ENCODE measurements at places on chromosomes 12 and 14. TPM values are rescaled to one million over a fixed set of nuclear protein-coding genes. Genes with fewer than 3 reads are reported as not detected.

The ATP5MC2 gene
- total RNA-seq = 477 TPM

The HOXC12 gene
- not detected for total RNA-seq

The IGFBP6 gene
- total RNA-seq = 18.3 TPM

The OVCH1 gene
- total RNA-seq = 0.12 TPM

The SLCO1B3 gene
- not detected for total RNA-seq

The KRT75 gene
- total RNA-seq = not detected

The WNT5B gene
- total RNA-seq = 0.52 TPM

The NELL2 gene
- total RNA-seq = 0.31 TPM

The SLC6A12 gene
- 0.64 TPM for total RNA-seq

The ABCD2 gene
- 6.7 TPM for total RNA-seq

The INSM2 gene
- not detected for total RNA-seq

The KRT77 gene
- total RNA-seq = not detected

DNA sequence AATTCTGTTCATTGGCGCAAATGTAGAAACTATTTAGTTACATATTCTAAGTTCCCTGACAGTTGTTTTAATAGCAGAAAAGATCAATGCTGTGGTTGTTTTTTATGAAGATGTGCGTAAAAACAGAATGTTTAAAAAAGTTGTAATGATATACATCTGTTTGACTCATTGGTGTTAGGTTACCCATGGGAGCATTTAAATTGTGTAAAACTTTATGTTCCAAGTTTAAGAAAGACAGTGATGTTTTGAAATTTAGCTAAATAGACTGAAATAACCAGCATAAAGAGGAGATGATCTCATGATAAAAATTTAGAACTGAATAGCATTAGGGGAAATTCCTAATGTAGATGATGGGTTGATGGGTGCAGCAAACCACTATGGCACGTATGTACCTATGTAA lies 3.6 kb downstream of the PELI2 start:
- H3K36me3 ChIP-seq = no peaks in the 10 kb centered on the region
- DNase-seq = no peak
- no peak overlapping the region for H3K4me3 ChIP-seq
- no peaks in the 10 kb centered on the region for H3K27me3 ChIP-seq

DNA sequence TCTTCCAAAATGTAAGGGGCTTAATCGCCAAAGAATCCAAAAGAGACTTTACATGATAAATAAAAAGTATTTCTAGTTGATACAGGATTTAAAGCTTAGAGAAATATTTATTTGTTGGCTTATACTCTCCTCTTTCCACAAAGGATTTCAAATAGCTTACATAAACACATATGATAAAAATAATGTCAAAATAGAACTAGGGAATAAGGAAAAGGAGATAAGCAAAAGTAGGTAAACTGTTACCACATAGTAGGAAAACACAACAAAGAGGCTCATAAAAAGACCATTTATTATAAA lies 387.0 kb downstream of the EGLN3 start:
- no peaks in the 10 kb centered on the region for H3K36me3 ChIP-seq
- DNase-seq = no peak
- H3K27ac ChIP-seq = no peak overlapping the region
- H3K4me3 ChIP-seq = no peak overlapping the region

GRCh38 chr12:62328296-62328921 lies 68.2 kb downstream of the USP15 start:
- no peak overlapping the region for H3K27ac ChIP-seq
- no peaks in the 10 kb centered on the region for H3K36me3 ChIP-seq
- H3K4me1 ChIP-seq = peaks cover 4% of the 10 kb centered on the region

- no peaks in the 10 kb centered on the region for H3K4me1 ChIP-seq
- H3K36me3 ChIP-seq = no peaks in the 10 kb centered on the region
- H3K4me3 ChIP-seq = no peak overlapping the region
- no peak for DNase-seq
- peaks cover 66% of the 10 kb centered on the region for H3K27me3 ChIP-seq
Measured at GRCh38 chr12:132373901-132374611, 44.7 kb upstream of the GALNT9 start.

DNA sequence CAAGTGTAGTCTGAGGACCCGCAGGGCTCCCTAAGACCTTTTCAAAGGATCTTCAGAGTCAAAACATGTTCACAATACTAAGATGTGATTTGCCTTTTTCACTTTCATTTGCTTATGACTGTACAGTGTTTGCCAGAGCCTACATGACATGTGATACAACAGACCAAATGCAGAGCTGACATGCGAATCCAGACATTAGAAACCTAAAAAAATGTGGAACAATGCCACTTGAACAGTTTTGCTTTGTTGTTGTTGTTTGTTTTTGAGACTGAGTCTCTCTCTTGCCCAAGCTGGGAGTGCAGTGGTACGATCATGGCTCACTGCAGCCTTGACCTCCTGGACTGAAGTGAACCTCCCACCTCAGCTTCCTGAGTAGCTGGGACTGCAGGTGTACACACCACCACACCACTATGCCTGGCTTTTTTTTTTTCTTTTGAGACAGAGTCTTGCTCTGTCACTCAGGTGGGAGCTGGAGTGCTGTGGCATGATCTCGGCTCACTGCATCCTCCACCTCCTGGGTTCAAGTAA lies 5.3 kb upstream of the RAB35 start:
- DNase-seq = no peak
- H3K27ac ChIP-seq = no peak overlapping the region
- no peak overlapping the region for H3K4me3 ChIP-seq
- no peaks in the 10 kb centered on the region for H3K27me3 ChIP-seq
- peaks cover 2% of the 10 kb centered on the region for H3K36me3 ChIP-seq

DNA sequence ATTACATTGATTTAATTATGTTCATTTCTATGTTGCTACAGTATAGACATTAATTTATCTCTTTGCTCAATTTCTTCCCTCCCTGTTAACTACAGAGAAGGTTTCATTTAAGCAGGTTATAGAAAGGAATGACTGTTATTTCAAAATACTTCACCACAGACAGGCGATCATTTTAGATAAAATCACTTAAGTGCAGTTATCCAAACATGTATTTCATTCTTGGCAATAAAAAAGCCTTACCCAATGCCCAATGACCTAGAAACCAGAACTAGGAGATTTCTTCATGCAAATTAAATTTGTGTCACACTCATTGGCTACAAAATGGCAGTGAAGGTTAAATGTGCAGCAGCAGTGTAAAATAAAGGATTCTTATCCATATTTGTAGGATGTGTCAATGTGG lies 266.4 kb downstream of the KCNH5 start:
- no peak for DNase-seq
- no peaks in the 10 kb centered on the region for H3K36me3 ChIP-seq
- H3K4me3 ChIP-seq = no peak overlapping the region
- H3K27me3 ChIP-seq = no peaks in the 10 kb centered on the region
- no peaks in the 10 kb centered on the region for H3K4me1 ChIP-seq

DNA sequence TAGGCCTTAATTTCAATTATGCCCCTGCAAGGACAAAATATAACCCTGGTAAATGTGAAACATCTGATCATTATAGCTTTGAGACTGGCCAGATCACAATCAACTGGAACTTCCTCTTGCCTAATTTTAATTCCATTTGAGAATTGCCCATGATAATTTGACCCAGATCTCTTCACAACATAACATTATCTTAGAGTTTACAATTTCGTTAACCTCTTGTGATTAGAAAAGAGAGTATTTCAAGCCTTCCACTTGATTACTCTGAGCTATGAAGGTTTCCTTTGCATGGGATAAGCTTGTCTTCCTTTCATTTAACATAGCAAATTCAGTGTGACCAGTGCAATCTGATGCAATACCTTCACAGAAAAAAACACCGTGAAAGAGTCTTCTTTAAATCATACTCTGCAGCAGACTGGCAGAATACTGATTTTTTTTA lies 143.6 kb downstream of the DUSP6 start:
- H3K4me1 ChIP-seq = peaks cover 10% of the 10 kb centered on the region
- H3K27ac ChIP-seq = no peak overlapping the region
- no peaks in the 10 kb centered on the region for H3K27me3 ChIP-seq
- no peak overlapping the region for H3K4me3 ChIP-seq
- DNase-seq = no peak
- H3K36me3 ChIP-seq = no peaks in the 10 kb centered on the region

GRCh38 chr14:99576761-99577705 lies 27.0 kb downstream of the CCDC85C start:
- no peaks in the 10 kb centered on the region for H3K27me3 ChIP-seq
- no peak for DNase-seq
- peak overlapping the region; percentile 55 for H3K27ac ChIP-seq
- no peak overlapping the region for H3K4me3 ChIP-seq

- no peaks in the 10 kb centered on the region for H3K4me1 ChIP-seq
- H3K4me3 ChIP-seq = no peak overlapping the region
- H3K27ac ChIP-seq = no peak overlapping the region
- no peaks in the 10 kb centered on the region for H3K36me3 ChIP-seq
- no peaks in the 10 kb centered on the region for H3K27me3 ChIP-seq
Measured at GRCh38 chr12:2311020-2311778, 258.4 kb downstream of the CACNA1C start.

DNA sequence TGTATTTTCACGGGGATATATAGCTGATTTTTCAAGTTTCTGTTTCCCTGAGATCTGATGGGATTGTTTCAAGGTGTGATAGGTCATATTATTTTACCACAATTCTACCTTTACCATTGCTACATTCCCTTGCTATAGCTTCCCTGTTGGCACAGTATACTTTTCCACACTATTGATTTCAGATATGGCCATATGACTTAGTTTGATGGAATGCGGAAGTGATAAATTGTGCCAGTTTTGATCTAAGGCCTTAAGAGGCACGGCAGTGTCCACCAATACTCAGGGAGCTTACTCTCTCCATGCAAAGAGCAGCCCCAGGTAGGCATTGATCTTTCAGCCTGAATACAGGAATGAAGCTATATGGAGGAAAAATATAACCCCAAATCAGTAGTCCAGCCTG lies 315.7 kb downstream of the SLC16A7 start:
- no peaks in the 10 kb centered on the region for H3K27me3 ChIP-seq
- no peak overlapping the region for H3K4me3 ChIP-seq
- DNase-seq = no peak
- H3K4me1 ChIP-seq = no peaks in the 10 kb centered on the region

GRCh38 chr12:96238336-96239047 lies 44.3 kb downstream of the ELK3 start:
- peak; percentile 55 for DNase-seq
- H3K27ac ChIP-seq = peak overlapping the region; percentile 83
- H3K36me3 ChIP-seq = peaks cover 5% of the 10 kb centered on the region
- H3K27me3 ChIP-seq = no peaks in the 10 kb centered on the region

DNA sequence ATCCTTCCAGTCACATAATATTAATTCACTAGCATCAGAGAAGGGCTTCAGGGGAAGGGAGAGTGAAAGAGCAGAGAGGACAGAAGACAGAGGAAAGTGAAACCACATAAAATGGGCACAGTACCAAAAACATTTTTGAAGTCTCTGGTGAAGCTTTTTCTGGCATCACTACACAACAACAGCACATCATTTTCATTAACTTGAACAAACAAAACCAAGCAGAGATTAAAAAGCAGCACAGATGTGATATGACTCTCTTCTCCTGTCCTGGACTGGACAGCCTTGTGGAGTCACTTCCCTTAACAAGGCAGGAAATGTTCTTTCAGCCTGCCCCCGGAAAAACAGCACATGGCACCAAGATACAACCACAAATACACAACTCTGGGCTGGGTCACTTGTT lies 112.0 kb downstream of the TSPAN8 start:
- no peaks in the 10 kb centered on the region for H3K36me3 ChIP-seq
- no peaks in the 10 kb centered on the region for H3K4me1 ChIP-seq
- no peak for DNase-seq
- no peaks in the 10 kb centered on the region for H3K27me3 ChIP-seq

- no peak for DNase-seq
- no peak overlapping the region for H3K27ac ChIP-seq
- no peaks in the 10 kb centered on the region for H3K4me1 ChIP-seq
- H3K36me3 ChIP-seq = no peaks in the 10 kb centered on the region
- H3K27me3 ChIP-seq = no peaks in the 10 kb centered on the region
Measured at GRCh38 chr12:43105426-43105981, 446.5 kb downstream of the ADAMTS20 start.

GRCh38 chr14:30291216-30291615 lies 267.7 kb upstream of the G2E3 start:
- DNase-seq = no peak
- H3K4me3 ChIP-seq = no peak overlapping the region
- H3K27me3 ChIP-seq = no peaks in the 10 kb centered on the region
- H3K36me3 ChIP-seq = no peaks in the 10 kb centered on the region

GRCh38 chr14:51715742-51716141 lies 64.0 kb downstream of the FRMD6 start:
- H3K27ac ChIP-seq = no peak overlapping the region
- H3K4me1 ChIP-seq = no peaks in the 10 kb centered on the region
- DNase-seq = no peak
- no peak overlapping the region for H3K4me3 ChIP-seq

- no peaks in the 10 kb centered on the region for H3K27me3 ChIP-seq
- no peaks in the 10 kb centered on the region for H3K4me1 ChIP-seq
- no peak overlapping the region for H3K4me3 ChIP-seq
- no peak for DNase-seq
- no peaks in the 10 kb centered on the region for H3K36me3 ChIP-seq
Measured at GRCh38 chr14:38339696-38340095, 83.8 kb upstream of the CLEC14A start.

DNA sequence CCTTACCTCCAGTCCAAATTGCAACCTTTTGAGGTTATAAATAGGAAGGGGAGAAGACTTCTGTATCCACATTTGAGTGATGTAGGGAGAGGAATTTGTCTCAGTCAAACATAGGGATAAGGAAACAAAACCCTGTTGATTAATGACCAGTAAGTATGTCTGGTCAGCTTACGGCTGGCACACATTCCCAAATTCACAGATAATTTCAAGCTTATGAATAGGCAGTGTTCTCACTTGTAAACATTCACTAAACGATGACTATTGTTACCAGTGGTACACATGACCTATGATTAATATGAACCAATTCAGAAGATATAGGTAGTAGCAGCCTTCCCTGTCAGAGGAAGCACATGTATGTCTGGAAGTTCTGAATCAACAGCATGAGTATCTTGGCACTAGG lies 33.0 kb upstream of the SLC5A8 start:
- H3K27ac ChIP-seq = no peak overlapping the region
- H3K27me3 ChIP-seq = no peaks in the 10 kb centered on the region
- DNase-seq = no peak
- no peak overlapping the region for H3K4me3 ChIP-seq
- H3K4me1 ChIP-seq = no peaks in the 10 kb centered on the region

- peak; percentile 37 for DNase-seq
- H3K4me3 ChIP-seq = no peak overlapping the region
- H3K27ac ChIP-seq = no peak overlapping the region
- H3K36me3 ChIP-seq = no peaks in the 10 kb centered on the region
Measured at GRCh38 chr12:114625294-114625851, 58.6 kb downstream of the TBX3 start.

GRCh38 chr12:57793920-57794319 lies 11.3 kb downstream of the TSFM start:
- peaks cover 96% of the 10 kb centered on the region for H3K36me3 ChIP-seq
- no peak overlapping the region for H3K27ac ChIP-seq
- H3K4me3 ChIP-seq = no peak overlapping the region
- no peak for DNase-seq
- no peaks in the 10 kb centered on the region for H3K27me3 ChIP-seq

- H3K27ac ChIP-seq = no peak overlapping the region
- no peak overlapping the region for H3K4me3 ChIP-seq
- H3K27me3 ChIP-seq = no peaks in the 10 kb centered on the region
- DNase-seq = no peak
- H3K4me1 ChIP-seq = no peaks in the 10 kb centered on the region
- H3K36me3 ChIP-seq = peaks cover 11% of the 10 kb centered on the region
Measured at GRCh38 chr12:100329800-100330199, 27.1 kb upstream of the SLC17A8 start.

All from heart left ventricle (tissue), 16 donors.